NCI-H146 (cell line): ENCODE measurements at places on chromosomes 7 and 10.

DNA sequence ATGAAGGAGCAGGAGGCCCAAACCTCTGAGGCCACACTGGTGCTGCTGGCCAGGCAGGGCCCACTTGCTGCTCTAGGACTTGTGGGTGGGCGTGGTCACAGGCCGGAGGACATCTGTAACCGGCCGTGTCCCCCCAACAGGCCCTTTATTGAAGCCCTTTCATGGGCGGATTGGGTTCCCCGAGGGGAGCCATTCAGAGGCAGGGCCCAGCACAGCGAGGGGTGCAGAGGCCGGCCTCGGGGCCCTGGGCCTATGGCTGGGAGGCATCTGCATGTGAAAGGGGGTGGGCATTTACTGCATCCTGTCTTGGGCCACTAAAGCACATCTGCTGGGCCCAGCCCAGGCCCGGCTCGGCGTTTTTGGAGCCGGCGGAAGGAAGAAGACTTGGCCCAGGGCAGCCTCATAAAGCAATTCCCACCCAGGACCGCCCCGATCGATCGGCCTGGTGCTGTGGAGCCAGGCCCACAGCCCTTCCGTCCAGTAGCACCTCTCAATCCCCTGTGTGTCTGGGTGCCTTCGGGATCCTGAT is 8.4 kb downstream of the LHPP start:
- DNase-seq, result no peak

GRCh38 chr10:117759266-117759665 is 216.7 kb downstream of the EMX2 start:
- no peak for DNase-seq

- DNase-seq, result peak; percentile 99
Observed at GRCh38 chr7:70631718-70632117, 500.2 kb upstream of the GALNT17 start.

- DNase-seq, result no peak
Observed at GRCh38 chr10:47238331-47239095, 61.5 kb upstream of the GDF10 start.

DNA sequence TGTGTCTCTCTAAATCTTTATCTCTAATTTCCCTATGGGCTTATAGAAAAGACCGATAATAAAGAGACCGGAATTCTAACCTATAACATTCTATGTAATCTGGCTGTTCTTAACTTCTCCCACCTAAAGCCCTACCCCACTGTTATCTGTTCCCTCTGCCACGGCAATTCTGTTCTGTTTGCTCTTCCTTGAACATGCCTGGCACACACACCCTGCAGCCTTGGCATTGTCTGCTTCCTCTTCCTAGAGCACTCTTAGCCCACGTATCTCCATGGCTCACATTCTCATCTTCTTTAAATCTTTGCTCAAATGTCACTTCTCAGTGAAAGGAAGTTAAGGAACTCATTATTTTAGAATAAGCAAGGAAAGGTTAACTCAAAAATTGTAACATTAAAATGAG is 309.2 kb downstream of the GPR158 start:
- no peak for DNase-seq

DNA sequence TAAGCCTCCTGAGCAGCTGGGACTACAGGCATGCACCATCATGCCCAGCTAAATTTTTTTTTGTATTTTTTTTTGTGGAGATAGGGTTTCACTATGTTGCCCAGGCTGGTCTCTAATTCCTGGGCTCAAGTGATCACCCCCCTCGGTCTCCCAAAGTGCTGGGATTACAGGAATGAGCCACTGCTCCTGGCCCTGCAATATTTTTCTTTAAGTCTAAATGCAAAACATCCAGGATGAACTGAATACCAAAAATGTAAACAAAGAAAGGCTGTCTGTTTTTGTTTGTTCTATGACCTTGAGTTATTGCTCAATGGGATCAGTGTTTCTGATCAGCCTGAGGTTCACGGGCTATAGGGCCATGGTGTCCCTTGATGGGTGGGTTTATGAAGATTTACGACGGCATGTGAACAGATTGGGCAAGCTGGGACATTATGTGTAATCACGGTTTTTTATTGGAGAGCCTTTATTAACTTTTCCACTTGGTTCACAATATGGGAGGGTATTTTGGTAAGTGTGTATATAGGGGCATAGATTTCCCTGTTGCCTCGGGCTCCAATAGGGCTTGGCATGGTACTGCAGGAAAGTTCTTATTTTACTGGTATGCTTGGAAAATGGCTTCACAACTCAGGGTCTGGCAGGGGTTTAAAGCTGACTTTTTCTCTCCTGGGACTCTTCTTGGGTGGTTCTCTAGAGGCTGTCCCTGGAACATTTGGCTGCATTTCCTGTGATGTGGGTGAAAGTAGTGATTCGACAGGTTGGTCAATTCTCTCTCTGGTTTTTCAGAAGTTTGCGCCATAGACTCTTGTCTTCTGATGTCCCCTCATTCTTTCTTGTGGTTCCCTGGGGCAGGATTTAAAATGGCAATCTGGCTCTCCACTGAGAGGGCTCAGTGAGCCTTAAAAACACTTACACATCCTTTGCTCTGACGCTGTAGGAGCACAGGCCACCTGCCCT is 41.6 kb downstream of the MRPS33 start:
- DNase-seq, result no peak
